ENCODE measurements at places on chromosomes 16 and 17.

- DNase-seq: no peak
These were observed 572 bp downstream of the PSMB6 start for GRCh38 chr17:4796552-4796920.

- DNase-seq: no peak
These were observed 85.3 kb upstream of the FOXF1 start for GRCh38 chr16:86424985-86425384.

- DNase-seq: no peak
These were observed 47.4 kb upstream of the CACNG3 start for GRCh38 chr16:24208710-24209109.

- DNase-seq: no peak
These were observed 55.8 kb downstream of the NEUROD2 start for GRCh38 chr17:39551879-39552278.

Data from activated T-helper 1 cell treated with anti-CD3 and anti-CD28 coated beads, Interleukin-12 subunit alpha, Interleukin-12 subunit beta, Interleukin-2, Interleukin-4 antibody, amounts not matched to agents 30 ng/mL and 10 ng/mL and 1 ng/mL, durations not matched to agents 14 hours and 24 hours and 36 hours (primary cell).